Stimulated activated CD4-positive, alpha-beta T cell treated with anti-CD3 and anti-CD28 coated beads, TNF-alpha, amount 100 ng/mL, for 24 hours (primary cell): ENCODE measurements at places on chromosomes 3 and 15.

DNA sequence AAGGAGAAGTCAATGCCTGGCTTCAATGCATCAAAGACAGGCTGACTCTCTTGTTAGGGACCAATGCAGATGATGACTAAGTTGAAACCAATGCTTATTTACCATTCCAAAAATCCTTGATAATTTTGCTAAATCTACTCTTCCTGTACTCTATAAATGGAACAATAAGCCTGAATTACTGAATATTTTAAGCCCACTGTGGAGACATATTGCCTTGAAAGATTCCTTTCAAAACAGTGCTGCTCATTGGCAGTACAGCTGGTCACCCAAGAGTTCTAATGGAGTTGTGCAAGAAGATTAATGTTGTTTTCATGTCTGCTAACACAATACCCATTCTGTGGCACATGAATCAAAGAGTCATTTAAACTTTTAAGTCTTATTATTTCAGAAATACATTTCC, 181.0 kb upstream of the CBLB start:
- DNase-seq, result no peak

DNA sequence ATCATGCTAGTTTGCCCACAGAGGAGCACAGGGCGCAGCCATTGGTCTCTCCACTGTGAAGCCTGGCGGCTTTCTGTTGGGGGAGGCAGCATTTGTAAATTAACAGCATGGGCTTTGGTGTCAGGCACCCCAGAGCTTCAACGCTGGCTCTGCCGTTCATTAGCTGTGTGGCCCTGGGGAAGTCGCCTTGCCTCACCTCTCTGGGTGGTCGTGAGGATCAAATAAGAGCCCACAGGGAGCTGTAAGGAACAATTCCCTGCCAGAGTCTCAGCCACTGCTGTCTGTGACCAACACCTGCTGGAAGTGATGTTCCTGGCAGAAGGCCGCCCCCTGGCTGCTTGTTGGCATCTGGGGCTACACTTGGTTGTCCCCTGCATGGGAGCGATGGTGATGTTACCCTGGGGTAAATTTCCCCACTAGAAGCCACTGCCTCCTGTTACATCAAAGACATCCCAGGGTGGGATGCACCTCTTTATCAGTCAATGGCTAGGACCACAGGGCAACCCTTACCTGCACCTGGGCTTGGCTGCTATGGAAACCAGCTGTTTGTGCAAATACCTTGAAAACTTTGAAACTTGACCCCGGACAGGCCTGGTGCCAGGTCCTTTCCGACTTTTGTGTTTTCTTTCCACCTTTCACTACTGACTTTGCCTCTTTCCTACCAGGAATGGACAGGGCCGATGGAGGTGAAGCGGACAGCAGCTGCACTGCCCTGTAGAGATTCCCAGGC, 36.9 kb downstream of the DNASE1L3 start:
- DNase-seq, result no peak

DNA sequence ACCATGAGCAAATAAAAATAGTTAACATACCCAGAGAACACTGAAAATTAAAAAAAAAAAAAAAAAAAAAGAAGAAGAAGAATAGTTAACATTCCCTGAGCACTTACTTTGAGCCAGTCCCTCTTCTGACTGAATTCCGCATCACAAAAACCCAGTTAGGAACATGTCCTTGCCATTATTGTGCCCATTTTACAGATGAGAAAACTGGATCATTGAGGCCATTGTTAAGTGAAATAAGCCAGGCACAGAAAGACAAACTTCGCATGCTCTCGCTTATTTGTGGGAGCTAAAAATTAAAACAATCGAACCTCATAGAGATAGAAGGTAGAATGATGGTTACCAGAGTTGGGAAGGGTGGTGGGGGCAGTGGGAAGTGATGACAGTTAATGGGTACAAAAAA, 119.5 kb downstream of the FGF12 start:
- no peak for DNase-seq

- DNase-seq, result no peak
These were observed 59.6 kb upstream of the P3H2 start for GRCh38 chr3:190180268-190180667.

DNA sequence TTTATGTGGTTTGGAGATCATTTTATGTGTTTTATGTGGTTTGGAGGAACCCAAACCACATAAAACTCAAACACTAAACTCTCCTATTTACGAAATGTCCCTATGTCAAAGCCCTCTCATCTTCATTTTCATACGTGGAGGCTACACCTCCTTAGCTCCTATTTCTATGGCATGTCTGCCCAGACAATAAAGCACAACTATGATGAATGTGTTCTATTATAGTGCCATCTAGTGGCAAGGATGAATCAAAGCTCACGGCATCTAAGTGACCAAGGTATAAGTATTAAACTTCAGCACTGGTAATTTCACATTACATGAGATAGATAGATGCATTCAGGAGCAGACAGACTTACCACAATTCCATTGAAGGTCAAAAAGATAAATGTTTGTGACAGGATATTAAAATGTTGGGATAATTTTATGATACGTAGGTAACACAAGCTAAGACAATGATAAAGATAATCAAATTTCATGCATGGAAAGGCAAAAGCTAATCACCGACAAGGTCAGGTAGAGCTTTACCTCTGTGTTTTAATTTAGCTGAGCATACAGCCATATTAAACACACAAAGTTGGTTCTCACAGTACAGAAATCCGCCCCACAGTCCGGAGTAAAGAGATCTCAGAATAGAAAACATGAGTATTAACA, 130.6 kb upstream of the FHIT start:
- DNase-seq, result no peak

DNA sequence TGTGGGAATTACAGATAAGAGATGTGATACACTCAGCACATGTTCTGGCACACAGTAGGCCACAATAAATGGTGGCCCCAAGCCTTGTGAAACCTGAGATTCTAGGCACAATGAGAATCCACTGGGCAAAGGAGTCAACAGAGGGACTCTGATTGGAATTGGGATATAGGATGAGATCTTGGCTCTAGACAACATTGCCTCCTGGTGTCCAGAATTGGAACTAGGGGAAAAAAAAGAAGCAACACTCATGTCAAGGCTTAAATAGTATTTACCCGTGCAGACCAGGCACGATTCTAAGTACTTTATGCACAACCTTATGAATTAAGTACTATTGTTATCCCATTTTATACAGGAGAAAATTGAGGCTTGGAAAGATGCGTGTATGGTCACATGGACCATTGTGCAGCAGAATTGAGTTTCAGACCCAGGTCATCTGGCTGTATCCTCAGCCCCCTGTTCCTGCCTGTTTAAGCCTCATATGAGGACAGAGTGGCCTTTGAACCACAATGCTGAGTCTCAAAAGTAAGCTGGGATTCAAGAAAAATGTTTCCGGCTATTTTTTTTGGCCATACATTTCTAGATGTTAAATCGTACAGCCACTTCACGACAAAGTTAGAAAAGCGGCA, 124.8 kb downstream of the SV2B start:
- DNase-seq, result no peak

- no peak for DNase-seq
These were observed 36.0 kb downstream of the SENP5 start for GRCh38 chr3:196903740-196904139.

GRCh38 chr3:194129581-194130133, 6.3 kb upstream of the HES1 start:
- no peak for DNase-seq

DNA sequence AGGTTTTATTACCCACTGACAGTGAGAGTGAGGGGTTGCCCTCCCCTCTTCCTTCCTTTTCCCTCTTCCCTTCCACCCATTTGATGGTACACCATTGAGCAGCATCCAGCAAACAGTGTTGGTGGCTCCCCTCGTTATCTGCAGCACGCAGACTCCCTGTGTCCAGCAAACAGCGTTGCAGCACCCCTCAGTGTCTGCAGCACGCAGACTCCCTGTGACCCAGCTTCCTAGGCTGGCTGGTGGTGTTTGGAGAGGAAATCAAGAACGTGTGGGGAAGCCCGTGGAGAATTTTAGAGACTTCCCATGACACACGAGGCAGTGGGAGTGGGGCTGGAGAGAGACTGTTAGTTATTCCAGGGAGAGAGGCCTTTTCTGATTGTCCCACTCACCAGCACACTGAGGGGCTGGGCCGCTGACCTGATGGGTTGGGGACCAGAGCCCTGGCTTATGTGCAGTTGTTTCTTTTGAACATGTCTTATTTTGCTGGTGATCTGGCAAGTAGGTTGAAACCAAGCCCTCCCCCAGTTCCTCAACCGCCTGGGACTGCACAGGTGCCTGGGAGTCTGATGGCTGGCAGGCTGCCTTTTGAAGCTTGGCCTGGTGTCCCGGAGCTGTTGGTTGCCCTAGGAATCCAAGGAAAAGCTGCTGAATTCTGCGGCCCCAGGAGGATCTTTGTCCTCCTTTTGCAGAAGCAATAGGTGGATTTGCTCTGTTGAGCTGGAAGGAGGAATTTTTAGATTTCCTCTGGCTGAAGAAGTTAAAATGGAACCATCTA, 19.0 kb downstream of the APBA2 start:
- DNase-seq, result no peak

DNA sequence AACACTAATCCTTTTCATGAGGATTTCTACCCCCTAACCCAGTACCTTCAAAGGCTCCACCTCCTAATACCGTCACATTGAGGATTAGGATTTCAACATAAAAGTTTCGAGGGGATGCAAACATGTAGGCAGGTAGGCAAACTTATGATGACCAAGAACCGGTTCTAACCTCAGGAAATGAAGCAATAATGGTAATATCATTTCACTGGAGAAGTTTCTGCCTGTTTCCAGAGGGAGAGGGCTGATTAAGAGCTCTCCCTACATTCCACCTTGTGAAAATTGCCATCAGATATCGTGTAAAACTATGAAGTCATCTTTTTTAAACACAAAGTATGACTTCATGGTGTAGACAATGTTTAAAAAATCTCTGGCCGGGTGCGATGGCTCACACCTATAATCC, 31.6 kb downstream of the NKIRAS1 start:
- no peak for DNase-seq

GRCh38 chr15:52111517-52112202, 915 bp downstream of the BCL2L10 start:
- DNase-seq, result no peak

DNA sequence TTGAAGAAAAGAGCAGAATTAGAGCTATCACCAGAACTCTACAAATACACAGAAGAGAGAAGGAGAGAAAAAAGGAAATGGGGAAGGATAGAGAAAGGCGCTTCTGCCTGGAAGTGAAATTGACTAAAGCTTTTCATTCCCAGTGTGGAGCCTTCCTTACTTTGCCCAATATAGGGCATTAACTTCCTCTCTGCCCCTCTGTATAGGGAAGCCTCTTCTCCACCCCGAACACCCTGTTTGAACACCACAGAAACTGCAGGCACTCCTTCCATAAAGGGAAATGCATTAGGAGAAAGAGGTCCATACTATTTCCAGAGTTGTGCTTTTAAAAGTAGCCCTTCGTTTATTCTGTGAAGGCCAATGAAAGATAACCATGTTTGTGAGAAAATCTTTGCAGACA, 248.5 kb downstream of the RAP2B start:
- no peak for DNase-seq

DNA sequence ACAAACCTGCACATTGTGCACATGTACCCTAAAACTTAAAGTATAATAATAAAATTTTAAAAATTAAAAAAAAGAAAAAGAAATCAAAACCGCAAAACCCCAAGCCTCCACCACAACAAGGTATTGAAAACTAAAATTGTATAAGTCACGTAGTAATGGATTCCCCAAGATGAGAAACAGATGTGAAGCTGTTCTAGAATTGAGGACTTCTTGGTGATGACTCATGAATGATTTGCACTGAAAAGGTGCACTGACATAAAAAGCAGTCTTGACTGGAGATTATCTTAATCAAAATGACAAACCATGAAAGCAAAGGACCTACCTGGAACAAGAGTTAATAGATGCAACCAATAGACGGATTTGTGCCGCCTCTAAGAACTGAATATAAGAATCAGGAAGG, 225.8 kb downstream of the MYRIP start:
- DNase-seq, result no peak

GRCh38 chr3:76474632-76475031, 565.3 kb upstream of the ROBO2 start:
- no peak for DNase-seq

DNA sequence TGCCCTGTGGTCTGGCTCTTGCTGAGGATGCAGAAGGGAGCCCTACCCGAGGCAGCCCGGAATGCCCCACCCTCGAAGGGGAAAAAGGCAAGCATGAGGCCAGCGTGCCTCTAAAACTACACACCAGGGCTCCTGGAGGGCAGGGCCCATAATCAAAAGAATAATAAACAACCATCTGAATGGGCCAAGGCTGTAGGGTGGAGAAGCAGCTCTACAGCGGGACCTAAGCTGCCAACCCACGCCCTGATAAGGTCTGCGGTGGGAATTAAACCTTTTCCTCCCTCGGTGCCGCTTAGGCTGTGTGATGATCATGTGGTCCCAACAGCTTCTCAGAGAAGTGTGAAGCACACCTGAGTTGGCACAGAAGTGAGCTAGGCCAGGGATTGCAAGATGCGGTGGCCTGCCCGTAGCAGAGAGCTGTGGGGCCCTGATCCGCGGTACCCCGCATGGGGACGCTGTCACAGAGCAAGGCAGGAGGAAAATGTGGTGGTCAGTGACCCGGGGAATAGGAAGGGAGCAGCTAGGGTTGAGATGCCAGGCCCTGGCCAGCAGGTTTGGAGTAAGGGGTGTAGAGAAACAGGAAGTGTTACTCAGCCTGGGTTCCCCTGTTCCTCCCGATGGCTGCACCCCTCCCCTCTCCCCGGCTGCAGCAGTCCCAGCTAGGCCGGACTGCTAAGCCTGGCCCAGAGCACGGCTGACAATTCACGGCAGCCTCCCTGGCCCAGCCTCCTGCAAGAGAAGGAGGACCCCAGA, 1.1 kb upstream of the C15orf62 start:
- DNase-seq, result no peak

- DNase-seq, result no peak
These were observed 55.0 kb downstream of the ATP2C1 start for GRCh38 chr3:130948929-130949328.

GRCh38 chr3:129432671-129433070, 4.2 kb upstream of the EFCAB12 start:
- DNase-seq, result no peak

DNA sequence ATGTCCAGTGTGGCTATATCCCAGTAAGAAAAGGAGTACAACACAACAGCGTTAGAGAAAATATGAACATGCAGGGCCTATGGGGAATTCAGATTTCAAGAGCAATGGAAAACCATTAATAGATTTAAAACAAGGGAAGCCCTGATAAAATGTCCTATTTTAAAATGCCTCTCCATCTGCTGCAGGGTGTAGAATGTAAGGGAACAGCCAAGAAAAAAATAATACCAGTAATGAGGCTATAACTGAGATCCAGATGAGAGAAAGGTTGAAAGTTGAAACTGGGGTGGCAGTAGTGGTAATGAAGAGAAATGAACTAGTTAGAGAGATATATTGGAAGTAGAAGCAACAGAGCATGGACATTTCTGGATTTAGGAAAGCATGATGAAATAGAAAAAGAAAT, 226.1 kb downstream of the KCNMB2 start:
- no peak for DNase-seq

- no peak for DNase-seq
These were observed 55.8 kb downstream of the LPP start for GRCh38 chr3:188209740-188210139.

DNA sequence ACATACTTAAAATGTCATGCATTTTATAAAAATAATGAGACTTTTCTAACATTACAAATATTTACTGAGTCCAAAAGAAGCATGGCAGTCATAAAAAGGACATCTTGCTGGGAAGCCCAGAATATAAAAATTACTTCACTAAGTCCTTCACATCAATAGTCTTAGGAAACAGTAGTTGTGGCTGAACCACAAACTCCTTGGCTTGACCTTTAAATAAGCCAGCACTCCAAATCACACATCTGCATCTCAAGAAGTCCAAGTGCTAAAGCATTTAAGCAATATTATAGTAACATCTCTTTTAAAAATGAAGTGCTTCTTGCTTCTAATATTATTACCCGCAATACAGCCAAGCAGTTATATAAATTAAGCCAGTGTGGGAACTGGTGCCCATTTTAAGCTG, 8.8 kb downstream of the CCNL1 start:
- no peak for DNase-seq
